GM04504 (cell line): ENCODE measurements at places on chromosomes 12 and 14.
A peak's percentile ranks its signal among the peaks of the same experiment; 100 is the strongest.

DNA sequence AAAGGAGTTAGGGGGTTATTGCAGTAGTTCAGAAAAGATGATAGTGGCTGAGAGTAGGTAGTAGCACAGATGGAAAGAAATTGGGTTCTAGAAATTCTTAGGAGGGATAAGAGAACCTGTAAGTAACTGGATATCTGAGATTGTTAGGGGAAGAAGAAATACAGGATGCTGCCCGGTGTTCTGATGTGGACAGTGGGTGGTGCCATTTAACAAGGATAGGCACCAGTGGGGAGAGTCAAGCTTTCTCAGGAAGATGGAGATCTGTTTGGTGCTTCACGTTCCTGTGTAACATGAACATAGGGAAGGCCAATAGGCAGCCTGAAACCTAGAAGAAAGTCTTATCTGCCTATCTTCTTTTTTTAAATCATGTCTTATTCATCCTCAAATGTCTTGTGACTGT is 245.9 kb downstream of the NPAS3 start:
- peak; percentile 10 for DNase-seq

DNA sequence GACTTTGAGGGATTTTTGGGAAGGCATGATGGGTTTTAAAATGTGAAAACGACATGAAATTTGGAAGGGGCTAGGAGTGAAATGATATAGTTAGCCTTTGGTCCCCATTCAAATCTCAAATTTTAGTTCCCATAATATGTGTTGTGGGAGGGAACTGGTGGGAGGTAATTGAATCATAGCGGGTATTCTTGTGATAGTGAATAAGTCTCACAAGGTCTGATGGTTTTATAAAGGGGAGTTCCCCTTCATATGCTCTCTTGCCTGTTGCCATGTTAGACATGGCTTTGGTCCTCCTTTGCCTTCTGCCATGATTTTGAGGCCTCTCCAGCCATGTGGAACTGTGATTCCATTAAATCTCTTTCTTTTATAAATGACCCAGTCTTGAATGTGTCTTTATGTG is 72.8 kb downstream of the SLC16A7 start:
- no peak for DNase-seq

DNA sequence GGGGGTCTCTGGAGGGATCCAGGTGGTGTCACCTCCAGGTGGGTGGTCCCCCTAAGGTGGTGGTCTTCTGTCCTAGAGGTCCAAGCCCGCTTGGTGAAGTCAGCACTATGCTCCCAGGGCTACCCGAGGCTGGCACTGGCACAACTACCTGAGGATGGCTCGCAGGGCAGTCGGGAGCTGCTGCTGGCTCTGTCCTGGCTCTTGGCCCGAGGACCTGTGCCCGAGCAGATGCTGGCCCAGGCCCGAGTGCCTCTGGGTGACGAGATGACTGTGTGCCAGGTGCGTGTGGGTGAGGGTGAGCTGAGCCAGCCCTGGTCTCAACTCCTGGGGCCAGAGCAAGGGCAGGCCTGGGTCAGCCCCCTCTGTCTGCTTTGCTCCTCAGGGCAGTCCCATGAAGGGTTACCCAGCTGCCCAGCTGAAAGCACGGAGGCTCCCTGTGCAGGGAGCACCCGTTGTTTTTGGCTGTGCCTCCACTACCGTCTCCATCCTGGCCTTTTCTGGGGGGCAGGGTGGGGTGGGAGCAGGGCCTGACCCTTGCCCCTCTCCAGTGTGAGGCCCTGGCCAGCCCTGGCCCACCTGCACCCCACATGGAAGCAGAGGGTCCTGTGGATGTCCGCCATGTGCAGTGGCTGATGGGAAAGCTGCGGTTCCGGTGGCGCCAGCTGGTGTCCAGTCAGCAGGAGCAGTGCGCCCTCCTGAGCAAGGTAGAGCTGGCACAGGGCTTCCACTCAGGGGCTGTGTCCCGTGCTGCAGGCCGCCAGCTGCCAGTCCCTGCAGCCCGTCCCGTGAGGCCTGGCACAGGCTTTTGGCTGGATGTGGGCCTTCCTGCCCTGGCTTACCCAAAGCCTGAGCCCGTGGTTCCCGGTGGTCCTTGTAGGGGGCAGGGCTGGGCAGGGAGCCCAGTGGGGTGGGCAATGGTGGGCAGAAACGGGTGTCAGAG is 1.3 kb downstream of the TEDC1 start:
- no peak for DNase-seq

GRCh38 chr12:9851927-9852326 is 17.2 kb downstream of the CLEC2B start:
- no peak for DNase-seq

- DNase-seq: no peak
Observed at GRCh38 chr14:35155962-35156361, 33.6 kb downstream of the PRORP start.

DNA sequence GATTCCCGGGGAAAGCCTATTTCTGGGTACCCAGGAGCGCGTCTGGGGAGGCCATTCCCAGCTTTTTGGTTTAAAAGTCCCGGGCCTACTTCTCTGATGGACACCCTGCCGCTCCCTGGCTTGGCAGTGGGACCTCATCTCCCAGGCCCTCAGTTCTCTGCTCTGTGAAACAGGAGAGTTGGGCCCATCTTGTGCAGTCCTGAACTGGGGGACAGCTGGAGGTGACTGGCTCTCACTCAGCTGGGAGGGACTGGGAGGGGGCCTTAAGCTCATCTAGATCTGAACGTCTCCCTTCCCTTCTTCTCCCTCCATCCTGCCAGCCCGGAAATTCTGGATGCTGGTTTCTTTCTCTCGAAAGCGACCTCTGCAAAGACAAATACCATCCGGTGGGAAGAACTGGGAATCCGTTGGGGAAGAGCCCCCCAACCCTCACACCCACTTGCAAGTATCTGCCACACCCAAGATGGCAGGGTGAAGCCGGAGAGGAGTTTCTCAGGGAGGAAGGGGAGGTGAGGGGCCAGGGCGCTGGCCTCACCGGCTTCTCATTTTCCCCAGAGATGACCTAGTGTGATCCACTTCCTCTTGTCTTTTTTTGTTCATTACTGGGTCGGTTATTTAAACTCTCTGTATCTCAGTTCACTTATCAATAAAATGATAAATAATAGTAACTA is 1.4 kb downstream of the RIN3 start:
- no peak for DNase-seq

- DNase-seq: no peak
Observed at GRCh38 chr12:10268037-10268436, 39.6 kb upstream of the KLRD1 start.

DNA sequence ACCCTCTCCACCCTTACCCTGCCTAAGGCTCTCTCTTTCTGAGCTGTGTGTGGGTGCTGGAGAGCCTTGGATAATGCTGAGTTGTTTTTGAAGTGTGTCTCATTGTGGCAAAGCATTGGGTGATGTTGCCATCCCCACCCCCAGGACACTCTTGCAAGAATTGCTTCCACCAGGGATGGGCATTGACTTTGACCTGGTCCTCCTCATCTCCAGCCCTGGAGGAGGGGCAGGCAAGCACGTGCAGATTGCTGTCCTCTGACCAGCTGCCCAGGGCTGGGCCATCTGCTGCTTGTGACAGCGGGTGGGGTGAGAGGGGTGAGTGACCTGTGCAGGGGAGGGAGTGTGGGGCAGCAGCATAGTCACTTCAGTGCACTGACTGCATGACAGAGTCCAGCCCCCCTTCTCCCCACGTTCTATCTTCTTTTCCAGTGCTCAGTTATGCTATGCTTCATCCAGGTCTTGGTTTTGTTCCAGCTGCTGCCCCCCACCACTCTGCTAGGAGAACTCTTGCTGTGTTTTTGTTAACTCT is 26.2 kb downstream of the SUSD6 start:
- DNase-seq: no peak

DNA sequence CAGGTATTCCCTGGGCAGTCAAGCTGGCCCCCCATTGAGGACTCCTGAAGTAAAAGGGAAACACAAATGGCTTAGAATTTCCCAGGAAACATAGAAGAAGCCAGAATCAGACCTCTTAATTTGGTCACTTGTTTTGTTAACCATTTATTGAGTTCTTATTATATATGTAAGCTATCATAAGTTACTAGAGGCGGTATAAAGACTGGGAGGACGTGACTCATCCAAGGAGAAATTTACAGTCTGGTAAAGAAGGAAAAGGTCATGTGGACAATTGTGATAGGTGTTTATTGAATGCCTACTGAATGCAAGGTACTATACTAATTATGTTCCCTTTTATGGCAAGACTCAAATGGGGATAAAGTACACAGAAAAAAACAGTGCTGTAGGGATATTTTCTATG is 146.7 kb downstream of the DYRK2 start:
- no peak for DNase-seq
